ENCODE measurements at places on chromosomes 11 and 22.

DNA sequence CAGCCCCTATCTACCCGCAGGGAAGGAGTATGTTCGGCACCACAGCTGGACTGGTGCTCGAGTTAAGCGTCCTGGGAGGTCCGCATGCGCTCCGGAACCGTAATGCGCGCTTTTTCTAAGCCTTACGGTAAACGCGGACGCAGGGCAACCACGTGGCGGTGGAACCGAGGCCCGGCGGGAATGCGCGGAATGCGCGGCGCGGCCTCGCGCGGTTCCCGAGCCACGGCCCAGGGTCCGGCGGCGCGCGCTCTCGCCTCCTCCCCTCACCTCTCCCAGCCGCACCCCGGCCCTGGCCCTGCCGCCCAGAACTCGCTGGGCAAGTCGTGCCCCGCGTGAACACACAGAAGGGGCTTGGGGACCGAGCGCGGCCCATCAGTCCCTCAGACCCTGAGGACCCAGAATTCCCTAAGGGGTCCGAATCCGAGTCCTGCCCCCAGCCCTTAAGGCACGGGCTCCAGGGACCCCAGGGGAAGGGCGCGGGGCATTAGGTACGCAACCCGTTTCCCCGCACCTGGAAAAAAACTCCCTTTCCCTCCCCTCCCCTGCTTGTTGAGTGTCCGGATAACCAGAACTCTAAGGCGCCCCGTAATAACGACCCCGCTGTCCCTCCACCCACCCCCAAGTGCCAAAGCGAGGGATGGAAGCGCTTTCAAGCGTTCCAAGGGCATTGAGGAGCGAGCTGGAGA, 4.3 kb upstream of the CCND1 start:
- no peak for DNase-seq

DNA sequence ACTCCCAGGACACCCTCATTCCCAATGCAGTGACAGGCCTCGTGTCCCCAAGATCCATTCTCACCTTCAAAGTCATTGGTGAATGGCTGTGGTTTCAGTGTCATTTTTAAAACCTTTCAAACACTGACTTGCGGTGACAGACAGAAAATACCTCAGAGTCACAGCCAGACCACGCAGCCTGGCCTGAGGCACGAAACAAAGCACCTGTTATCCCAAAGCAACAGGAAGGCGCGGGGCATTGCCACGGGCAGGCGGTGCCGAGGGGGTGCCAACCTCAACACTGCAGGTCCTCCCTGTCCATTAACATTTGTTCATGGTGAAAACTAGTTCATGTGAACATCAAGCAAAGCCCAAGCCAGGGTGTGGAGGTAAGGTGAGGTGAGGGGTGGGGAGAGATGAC, 38.2 kb downstream of the RPUSD4 start:
- no peak for DNase-seq

- DNase-seq = no peak
These were observed 212.2 kb downstream of the GRIK4 start for GRCh38 chr11:120723751-120724150.

- no peak for DNase-seq
These were observed 33.2 kb downstream of the OR8B12 start for GRCh38 chr11:124510279-124510678.

DNA sequence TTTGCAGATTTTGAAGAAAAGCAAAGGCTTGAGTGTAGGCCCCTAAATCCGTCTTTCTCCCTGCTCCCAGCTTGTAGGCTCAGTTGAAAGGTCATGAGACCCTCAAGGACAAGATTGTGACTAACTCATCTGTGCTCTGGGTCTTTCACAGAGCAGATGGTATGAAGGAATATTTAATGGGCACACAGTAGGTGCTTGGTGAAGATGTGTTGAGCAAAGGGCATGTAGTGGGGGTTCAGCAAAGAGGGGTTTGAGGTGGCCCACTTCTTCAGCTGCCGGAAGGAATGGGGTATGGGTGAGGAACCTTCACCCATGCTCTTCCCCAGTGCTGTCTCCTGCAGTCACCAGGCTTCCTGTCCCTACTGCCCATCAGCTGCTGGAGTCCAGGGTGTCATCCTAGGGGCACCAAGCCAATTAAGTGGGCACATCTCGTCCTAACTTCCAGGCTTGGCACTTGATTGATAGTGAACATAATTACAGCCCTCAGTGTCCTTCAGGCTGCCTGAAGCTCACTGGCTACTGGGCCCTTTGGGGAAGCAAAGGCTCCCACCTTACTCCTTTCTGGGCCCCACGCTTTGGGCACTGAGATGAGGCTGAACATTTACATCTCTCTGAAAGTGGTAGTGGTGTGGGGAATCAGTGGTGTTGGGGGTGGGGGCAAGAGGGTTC, 15.0 kb downstream of the DGAT2 start:
- DNase-seq = no peak

DNA sequence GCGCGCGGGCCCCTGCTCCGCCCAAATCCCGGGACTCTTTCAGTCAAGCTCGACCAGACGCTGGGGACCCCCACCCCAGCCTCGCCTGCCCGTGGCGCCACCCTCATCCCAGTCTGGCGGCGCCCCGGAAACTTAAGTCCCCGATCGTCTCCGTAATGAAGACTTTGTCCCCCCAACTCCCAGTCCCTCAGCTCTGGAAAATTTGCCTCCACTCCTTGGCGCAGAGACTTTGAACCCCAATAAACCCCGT, 348 bp downstream of the PLCB3 start:
- no peak for DNase-seq

DNA sequence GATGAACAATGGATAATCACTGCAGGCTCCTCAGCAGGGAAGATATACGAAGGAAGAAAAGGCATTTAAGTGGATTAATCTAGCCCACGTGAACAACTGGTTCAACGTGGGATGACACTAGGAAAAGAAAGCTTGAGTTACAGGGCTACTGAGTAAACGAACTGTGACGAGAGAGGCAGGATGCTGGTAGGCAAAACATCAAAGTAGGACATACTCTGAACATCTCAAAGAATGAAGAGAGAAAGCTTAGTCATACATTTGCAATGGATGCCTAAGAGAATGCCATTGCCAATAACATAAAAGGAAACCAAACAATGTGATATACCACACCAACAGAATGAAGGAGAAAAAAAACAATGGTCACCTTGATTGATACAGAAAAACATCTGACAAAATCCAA, 12.9 kb downstream of the USP28 start:
- no peak for DNase-seq

- peak; percentile 5 for DNase-seq
These were observed 100.5 kb downstream of the WT1 start for GRCh38 chr11:32334822-32335221.

DNA sequence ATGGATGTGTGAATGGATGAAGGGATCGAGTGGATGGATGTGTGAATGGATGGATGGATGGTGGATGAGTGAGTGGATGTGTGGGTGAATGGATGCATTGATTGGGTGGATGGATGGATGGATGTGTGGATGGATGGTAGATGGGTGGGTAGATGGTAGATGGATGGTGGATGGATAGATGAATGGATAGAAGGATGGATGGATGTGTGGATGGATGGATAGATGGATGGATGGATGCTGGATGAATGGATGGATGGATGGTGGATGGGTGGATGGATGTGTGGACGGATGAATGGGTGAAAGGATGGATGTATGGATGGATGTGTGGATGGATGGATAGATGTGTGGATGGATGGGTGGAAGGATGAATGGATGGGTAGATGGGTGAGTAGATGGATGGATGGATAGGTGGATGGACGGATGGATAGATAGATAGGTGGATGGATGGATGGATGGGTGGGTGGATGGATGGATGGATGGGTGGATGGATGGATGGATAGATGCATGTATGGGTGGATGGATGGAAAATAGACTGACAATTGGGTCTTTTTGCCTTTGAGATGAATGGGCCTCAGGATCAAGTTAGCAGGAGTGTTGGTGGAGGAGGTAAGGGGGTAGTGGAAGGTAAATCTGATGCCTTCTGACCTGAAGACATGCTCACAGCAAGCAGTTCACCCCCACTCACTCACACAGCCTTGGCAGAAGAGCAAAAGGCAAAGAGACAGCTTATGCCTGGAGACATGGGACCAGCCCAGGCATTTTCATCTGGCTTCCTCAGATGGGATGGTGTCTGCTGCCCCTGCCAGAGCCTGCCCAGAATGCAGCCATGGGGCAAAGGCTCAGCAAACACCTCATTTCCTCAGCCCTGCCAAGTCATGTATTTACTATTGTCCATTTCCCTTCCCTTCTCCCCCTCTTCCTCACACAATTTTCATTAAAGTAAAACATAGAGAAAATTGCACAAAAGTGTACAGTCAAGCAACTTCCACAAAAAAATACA, 8.0 kb upstream of the FADD start:
- no peak for DNase-seq

- DNase-seq = no peak
These were observed 118.5 kb upstream of the LDLRAD3 start for GRCh38 chr11:35825386-35825785.

- DNase-seq = no peak
These were observed 77.3 kb downstream of the ZBTB44 start for GRCh38 chr11:130237282-130238006.

DNA sequence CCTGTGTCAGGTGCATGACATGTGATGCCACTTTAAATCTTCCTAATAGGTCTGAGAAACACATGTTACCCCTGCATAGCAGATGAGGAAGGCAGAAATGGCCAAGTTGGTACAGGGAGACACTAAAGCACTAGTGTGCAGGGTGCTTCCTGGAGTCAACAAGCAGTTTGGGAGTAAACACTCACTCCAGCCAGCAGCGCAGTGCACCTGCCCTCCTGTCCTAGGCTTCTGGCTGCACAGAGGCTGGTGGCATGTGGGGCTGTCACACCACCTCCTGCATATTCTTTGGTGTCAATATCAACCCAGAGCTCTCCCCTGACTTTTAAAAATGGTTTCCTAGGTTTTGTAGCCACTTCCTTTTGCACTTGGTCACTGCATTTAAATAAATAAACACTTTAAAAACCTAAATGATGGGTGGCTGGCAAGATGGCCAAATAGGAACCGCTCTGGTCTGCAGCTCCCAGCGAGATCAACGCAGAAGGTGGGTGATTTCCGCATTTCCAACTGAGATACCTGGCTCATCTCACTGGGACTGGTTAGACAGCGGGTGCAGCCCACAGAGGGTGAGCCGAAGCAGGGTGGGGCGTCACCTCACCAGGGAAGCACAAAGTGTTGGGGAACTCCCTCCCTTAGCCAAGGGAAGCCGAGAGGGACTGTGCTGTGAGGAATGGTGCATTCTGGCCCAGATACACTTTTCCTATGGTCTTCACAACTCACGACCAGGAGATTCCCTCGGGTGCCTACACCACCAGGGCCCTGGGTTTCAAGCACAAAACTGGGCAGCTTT, 33.5 kb downstream of the GAB4 start:
- no peak for DNase-seq

DNA sequence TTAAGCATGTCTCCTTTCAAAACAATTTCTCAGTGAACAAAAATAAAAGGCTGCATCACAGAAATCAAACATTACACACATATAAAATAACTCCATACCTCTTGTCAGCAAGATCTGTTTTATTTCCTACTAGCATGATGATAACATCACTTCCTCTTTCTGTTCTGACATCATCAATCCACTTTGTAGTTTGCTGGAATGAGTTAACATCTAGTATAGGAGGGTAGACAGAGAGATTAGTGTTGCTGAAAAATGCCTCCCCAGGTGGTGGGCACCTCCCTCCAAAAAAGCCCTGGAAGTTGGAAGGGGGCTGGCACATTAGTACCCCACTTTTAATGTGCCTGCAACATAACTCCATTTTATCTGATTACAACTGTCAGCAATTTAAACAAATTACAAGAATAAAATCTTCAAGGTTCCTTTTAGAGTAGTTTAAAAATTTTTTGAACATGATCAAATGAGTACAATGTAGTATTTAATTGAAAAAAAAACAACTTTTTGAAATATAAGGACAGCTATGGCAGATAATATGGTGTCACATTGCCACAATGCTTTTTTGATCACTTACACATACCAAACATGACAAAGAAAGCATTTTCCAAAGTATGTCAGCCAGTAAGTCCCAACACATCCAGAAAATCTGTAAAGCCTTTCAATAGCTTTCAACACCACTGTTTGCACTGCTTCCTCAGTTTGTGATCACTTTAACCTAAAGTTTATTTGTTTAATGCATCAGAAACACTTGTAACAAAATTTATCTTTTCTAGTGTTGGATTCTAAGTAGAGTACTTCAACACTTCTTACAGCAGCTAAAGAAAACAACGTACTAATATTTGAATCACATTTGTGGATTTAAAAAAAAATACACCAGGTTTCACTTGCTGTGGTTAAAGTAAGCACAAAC, 44.5 kb downstream of the RAB6A start:
- DNase-seq = no peak

- DNase-seq = no peak
These were observed 174.1 kb downstream of the CSNK2A3 start for GRCh38 chr11:11178671-11179638.

GRCh38 chr11:27672836-27673464, 27.3 kb downstream of the BDNF start:
- no peak for DNase-seq

DNA sequence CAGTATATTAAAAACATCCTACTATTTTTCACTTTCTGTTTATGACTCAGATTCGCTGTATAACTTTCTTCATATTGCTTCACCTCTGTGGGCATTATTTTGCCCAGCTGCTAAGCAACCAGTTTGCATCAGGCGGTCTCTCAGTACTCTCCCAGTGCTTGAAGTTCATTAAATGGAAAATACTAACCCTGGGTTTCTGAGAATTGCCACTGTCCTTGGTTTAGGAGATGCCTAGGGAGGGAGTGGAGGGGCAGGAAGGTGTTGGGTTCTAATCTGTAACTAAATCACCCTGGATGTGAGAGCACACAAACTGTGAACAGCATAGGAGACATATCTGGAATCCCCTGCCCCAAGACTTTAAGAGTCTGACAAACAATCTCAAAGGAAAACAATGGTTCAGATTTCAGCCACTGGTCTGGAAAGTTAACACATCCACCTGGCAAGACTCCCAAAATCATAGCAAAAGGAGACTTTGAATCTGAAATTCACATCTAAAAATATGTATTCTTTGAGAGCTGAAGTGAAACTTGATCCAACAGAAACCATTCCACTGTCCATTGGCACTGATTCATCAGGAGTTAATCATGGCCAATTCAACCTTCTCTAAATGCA, 540.0 kb downstream of the SOX6 start:
- DNase-seq = no peak

GRCh38 chr11:118328745-118329144, 13.8 kb downstream of the CD3D start:
- no peak for DNase-seq

DNA sequence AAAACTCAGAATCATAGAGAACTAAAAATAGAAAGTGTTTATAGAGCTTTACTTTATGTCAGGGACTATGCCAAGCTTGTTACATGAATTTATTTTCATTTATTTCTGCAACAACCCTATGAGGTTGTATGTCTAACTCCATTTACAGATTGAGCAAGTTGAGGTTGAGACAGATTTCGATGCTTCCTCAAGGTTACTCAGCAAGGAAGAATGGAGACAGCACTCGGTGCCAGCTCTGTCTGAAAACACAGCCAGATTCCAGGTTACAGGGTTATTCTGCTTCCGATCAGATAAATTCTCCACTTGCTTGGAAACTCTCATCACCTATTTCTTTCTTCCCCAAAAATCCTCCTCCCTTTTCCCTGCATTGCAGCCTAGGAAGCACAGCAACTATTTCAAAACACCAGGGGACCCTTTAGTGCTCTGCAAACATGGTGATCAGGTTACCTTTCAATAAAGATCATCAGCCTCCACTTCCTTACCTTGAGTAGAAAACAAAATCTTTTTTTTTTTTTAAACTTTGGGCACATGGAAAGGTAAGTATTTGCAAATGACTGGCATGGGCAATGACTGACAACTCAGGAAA, 7.0 kb downstream of the MMP3 start:
- DNase-seq = no peak

Measured in T-cell (primary cell).